ENCODE measurements at places on chromosomes 5 and 9.

- no peak for DNase-seq
These were observed 49.5 kb downstream of the SEMA4D start for GRCh38 chr9:89448381-89448780.

- DNase-seq = no peak
These were observed 807.0 kb downstream of the TLE4 start for GRCh38 chr9:80378669-80379293.

DNA sequence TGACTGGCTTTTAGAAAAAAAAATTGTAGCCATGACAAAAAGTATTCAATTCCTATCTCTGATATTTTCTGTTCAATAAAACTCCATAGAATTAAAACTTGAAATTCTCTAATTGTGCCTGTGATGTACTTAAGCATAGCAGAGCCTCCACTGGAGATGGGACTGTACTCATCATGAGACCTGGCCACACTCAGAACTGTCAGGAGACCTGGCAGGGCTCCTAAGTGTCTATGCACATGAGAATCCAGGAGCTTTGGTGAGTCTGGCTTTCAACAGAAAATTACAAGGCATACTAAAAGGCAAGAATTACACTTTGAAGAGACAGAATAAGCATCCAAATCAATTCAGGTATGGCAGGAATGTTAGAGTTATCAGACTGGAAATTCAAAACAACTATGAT lies 26.7 kb upstream of the ERCC6L2 start:
- no peak for DNase-seq

- DNase-seq = no peak
These were observed 306.6 kb downstream of the MLLT3 start for GRCh38 chr9:20315677-20316076.

GRCh38 chr5:93161661-93162654 lies 419.1 kb downstream of the NR2F1-AS1 start:
- no peak for DNase-seq

DNA sequence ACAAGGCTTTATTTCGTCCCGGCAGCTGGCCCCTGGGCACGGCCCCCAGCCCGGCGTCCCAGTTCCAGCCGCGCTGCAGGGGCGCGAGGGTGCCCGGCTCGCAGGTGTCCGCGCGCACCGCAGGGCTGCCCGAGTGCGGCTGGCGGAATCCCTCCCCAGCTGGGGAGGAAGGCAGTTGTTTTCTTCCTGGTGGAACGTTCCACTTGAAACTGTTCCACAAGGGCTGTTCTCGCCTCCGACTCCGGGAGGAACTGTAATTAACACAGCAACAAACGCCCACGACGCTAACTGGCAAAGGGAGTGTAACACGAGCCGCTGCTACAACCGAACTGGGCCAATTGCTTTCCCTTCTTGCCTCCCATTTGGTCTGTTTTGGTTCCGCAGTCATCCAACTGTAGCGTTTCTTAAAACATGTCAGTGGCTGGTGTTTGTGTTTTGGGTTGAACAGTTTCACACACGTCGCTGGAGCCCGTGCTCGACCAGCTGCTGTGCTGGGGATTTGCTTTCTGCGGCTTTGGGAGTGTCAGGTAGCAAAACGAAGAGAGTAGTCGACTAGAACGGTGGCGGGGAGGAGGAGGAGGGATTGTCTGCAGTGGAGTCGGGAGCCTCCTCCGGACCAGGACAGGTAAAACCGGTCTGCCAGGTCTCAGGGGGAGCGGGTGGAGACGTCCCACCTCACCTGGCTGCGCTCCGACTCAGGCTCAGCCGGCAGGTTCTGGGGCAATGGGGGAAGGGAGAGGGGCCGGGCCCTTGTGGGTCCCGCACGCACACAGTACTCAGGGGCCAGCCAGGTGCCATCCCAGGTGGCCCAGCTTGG lies 131.6 kb upstream of the NIPBL start:
- no peak for DNase-seq

DNA sequence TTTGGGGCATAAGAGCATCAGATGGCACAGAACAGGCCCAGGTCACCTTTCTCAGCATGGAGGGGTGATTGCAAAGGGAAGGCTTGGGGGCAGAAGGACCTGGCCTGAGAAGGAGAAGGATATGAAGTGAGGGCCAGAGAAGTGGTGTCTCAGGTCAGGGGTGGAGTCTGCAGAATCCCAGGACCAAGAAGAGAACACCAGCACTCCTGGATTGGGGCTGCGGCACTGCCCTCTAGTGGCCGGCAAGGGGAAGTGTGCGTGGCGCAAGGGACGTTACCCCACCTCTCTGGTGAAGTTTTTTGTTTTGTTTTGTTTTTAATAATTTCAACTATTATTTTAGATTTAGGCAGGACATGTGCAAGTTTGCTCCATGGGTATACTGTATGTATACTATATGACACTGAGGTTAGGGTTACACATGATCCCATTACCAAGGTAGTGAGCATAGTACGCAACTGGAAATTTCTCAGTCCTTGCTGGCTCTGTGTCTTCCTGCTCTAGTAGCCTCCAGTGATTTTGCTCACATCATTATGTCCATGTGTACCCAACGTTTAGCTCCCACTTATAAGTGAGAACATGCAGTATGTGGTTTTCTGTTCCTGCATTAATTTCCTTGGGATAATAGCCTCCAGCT lies 1548.6 kb downstream of the EFNA5 start:
- no peak for DNase-seq

DNA sequence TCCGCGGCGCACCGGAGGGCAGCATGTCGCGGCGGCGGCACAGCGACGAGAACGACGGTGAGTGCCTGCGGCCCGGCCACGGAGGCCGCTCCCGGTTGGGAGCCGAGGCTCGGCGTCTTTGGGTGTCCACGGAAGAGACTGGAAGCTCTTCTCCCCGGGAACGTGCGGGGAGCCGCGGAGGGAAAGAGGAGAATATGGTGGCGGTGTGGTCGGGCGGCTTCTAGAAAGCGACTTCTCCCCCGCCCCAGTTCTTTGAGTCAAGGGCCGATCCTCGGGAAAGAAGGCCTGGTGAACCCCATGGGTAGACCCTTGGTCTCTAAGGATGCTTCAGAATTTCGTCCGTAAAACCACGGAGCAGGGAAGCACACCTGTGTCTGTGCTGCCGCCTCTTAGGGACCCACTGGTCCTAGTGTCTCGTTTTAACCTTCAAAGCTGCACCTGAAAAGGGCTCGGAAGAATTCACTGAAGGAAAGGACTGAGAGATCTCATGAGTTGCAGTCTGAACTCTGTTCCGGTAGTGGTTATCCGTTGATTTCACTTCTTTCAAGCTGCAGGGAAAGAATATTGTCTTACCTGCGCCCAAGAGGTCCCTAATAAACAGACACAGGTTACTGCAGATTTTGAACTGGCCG lies 354 bp downstream of the NCBP1 start:
- peak; percentile 3 for DNase-seq

DNA sequence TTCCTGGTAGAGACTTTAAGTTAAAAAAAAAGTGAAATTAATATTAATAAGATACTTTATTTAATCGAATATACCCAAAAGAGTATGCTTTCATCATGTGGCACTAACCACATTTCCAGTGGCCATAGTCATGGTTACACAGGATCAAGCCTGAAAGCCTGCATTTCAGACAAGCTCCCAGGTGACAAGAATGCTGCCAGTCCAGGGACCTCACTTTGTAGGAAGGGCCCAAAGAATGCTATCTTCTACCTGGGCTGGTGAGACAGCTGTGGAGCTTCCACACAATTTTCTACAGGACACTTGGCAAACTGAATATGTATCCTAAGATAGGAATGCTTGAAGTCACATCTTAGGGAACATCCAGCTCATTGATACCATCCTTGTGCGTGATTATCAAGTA lies 203.8 kb downstream of the AUH start:
- DNase-seq = no peak

DNA sequence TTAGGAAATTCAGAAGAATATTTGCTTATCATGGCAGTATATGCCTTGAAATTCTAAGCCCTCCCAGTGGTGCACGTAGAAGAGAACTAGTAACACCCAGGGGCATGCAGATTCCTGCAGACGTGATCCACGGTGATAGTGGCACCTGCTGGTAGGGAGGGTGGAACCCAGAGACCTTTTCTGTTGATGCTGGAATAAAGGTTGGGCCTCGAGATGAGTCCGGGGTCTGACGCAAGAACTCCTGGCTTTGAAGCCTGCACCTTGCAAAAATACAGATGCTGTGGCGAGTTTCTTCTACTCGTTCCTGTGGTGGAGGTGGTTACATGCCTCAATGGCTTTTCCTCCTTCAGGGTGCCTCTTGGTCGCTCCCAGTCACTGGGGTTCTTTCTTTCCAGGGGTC lies 39.5 kb upstream of the PHF2 start:
- no peak for DNase-seq

All from activated CD8-positive, alpha-beta memory T cell treated with anti-CD3 and anti-CD28 coated beads for 48 hours (primary cell).